ENCODE measurements at places on chromosomes 4 and X. TPM values are rescaled to one million over a fixed set of nuclear protein-coding genes. Genes with fewer than 3 reads are reported as not detected.
A peak's percentile ranks its signal among the peaks of the same experiment; 100 is the strongest.

MCF2 gene
- 0.15 TPM for polyA plus RNA-seq

MMRN1 gene
- polyA plus RNA-seq = not detected

THAP9 gene
- polyA plus RNA-seq = 1.6 TPM

CXCL8 gene
- 5.3 TPM for polyA plus RNA-seq

UGT2B15 gene
- polyA plus RNA-seq = not detected

TFDP3 gene
- not detected for polyA plus RNA-seq

GABRE gene
- polyA plus RNA-seq = 9.1 TPM

KCNE5 gene
- 0.27 TPM for polyA plus RNA-seq

XK gene
- polyA plus RNA-seq = 0.26 TPM

PDZD4 gene
- 0.23 TPM for polyA plus RNA-seq

HTRA3 gene
- polyA plus RNA-seq = not detected

SASH3 gene
- polyA plus RNA-seq = not detected

DNA sequence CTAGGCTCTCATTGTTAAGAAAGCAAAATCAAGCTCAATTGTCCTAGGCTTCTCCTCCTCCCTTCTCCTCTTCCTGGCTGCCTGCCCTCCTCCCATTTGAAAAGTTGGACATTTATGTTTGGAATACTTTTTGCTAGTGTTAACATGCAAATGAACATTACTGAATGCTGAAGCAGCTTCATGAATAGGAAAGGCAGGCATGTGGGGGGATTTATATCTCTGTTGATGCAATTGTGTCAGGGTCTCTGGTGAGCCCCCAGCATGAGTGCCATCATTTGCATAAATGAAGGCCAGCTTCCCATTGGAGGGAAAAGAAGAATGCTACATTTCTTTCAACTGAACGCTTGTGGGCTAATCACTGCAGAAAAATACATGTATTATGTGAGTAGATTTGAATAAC lies 160.1 kb upstream of the NDST3 start:
- no peak for DNase-seq

GRCh38 chr4:100789991-100790390 lies 272.2 kb upstream of the EMCN start:
- DNase-seq = no peak

DNA sequence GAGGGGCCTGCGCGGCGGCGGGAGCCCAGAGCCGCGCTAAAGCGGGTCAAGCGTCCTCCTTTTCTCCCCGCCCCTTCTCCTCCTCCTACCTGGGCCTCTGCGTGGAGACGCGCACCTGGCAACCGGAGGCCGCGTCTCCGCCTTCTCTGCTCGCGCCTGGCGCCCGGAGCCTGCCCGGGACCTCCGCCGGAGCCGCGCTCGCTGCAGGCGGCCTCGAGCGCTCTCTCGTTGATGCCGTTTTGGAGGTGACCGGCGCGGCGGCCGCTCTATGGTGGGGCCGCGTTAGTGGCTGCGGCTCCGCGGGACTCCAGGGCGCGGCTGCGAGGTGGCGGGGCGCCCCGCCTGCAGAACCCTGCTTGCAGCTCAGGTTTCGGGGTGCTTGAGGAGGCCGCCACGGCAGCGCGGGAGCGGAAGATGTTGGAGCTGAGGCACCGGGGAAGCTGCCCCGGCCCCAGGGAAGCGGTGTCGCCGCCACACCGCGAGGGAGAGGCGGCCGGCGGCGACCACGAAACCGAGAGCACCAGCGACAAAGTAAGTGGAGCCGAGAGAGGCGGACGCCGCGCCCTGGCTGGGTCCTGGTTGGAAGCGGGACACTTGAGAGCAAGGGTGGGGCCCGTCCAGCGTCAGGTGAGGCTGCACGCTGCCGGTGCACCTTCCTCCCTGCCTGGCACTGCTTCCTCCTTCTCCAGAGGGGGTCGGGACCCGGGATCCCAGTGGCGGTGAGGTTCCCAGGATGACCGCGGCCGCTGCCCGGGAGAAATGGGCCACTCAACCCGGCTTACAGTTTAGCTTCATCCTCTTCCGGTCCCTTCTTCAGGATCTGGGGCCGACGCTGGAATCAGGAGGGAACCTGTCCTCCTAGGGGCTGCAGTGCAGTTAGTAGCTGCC lies at the start of gene CDS1:
Gene CDS1, plus strand, starts transcription at position 140 of the 888 bp plus-strand sequence. Its CDS starts 275 bp downstream, at position 415.
- peak; percentile 54 for DNase-seq

DNA sequence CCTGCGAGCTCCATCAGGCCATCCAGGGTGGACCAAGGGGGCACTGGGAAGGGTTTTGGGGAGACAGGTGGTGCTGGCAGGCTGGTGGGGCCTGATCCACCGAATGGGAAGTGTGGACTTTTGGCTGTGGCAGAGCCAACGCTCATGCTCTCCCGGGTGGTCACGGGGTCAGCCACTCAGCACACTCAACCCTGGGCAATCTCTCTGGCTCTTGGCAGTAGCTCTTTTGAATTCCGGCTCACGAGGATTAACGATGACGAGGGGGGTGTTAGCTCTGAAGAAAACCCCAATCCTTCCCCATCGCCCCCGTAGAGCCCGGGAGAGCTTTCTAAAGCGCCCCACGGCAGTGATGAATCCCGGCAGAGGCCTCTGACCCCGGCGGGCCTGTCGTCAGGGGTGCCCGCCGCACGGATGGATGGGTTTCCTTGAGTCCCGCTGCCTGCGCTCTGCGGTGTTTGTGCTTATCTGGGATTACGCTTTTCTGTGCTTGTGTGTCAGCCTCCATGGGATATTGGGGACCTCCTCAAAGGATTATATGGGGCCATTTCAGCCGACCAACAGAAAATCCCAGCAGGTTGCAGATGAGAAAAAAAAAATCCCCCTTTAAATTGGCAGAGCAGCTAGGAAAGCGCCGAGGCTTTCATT lies 156.8 kb upstream of the PSAPL1 start:
- no peak for DNase-seq

DNA sequence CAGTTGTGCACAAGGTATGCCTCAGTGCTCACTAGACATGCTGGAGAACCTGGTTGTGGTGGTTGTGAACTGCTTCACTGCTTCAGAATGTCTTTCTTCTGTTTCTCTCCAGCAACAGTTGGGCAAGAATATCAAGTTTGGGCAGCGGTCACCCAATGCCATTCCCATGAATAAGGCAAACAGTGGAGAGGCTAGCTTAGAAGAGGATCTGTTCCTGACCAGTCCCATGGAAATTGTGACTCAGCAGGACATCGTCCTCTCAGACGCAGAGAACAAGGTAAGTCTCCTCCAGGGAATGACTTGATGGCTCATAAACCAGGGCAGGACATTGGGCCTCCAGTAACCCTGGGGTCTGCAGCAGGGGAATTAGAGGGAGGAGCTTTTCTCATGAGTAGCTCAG lies 79.9 kb downstream of the AASDH start:
- DNase-seq = peak; percentile 83

DNA sequence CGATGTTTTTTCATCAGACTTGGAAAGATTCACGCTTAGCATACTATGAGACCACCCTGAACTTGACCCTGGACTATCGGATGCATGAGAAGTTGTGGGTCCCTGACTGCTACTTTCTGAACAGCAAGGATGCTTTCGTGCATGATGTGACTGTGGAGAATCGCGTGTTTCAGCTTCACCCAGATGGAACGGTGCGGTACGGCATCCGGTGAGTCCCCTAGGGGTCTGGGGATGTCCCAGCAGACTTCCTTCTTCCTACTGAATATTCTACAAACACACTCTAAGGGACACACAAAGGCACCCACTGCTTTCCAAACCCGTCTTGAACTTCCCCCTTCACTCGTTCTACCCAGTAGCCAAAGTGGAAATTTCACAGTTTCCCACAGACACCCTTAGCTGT lies 9.3 kb downstream of the GABRQ start:
- DNase-seq = no peak

GRCh38 chr4:119286377-119287002 lies 35.4 kb downstream of the FABP2 start:
- peak; percentile 34 for DNase-seq

GRCh38 chrX:42128587-42128986 lies 205.2 kb upstream of the CASK start:
- no peak for DNase-seq

- peak; percentile 94 for DNase-seq
Observed at GRCh38 chr4:2935762-2936743, 27.2 kb downstream of the NOP14 start.

DNA sequence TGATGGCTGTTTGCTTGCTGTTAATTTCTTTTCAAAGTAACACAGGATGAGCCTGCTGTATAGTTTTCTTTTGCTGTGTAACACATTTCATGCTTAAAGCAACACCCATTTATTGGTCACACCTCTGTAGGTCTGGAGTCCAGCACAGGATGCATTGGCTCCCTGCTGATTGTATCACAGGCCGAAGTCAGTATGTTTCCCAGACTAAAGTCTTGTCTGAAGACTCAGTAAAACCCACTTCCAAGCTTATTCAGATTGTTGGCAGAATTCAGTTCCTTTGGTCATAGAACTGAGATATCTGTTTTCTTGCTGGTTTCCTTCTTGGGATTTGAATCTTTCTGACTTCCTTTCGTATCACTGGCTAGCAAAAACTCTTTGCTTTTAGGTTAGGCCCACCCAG lies 54.3 kb downstream of the LRP2BP start:
- DNase-seq = no peak

DNA sequence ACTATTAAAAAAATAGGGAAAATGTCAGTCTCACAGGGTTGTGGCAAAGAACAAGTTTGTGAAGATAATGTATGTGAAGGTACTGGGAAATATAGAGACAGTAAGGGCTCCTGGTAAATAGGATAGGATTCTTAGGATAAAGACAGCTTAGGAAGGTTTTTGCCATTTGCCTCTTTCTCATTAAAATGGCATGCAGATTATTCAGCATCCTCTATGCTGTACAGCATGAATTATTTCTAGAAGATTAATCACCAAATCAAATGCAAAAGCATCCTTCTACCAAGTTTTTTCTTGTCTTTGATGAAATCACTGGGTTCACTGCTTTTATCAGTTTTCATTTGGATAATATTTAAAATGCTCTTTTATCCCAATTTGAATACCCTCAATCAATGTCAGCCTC lies 142.8 kb downstream of the NDST3 start:
- no peak for DNase-seq

DNA sequence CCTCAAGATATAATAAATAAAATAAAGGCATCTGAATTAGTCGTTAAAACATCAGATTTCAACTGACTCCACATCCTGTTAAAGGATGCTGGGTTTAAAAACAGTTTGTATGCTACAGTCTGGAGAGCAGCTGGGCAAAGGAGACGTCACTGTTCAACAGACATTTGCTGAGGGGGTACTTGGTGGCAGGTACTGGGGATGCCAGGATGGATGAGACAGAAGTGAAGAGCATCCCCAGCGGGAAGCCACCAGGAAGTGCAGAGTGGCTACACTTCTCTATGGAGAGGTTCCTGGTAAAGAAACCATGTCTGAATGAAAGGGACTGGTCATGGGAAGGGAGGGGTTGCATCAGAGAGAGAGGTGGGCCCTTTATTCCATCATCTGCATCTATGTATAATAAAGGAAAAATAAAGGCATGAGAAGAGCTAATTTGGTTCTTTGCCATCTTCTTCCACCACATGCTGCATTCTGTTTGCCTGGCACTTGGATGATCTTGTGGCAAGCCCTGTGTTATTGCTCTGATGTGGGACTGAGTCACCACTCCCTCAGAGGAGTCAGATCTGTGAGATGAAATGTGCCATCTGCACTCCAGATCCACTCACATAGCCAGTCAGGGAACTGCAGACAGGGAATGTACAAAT lies 145.0 kb downstream of the SOWAHB start:
- DNase-seq = peak; percentile 94

DNA sequence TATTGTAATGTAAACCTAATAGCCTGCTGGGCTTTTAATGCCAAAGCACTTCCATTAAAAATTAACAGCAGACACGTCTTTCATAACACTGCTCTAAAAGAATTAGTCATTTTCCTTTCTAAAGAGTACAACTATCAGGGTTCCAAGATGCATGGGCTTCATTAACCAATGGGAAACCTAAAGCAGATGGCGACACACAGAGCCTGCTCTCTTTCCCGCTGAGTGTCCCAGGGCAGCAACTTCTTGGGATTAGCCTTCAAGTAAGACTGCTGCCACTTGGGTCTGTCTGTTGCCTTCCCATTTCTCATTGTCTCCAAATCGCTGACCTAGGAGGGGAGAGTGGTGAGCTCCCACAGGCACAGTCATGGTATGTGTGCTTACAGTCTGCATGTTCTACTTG lies 14.0 kb upstream of the PHKA2 start:
- DNase-seq = no peak

DNA sequence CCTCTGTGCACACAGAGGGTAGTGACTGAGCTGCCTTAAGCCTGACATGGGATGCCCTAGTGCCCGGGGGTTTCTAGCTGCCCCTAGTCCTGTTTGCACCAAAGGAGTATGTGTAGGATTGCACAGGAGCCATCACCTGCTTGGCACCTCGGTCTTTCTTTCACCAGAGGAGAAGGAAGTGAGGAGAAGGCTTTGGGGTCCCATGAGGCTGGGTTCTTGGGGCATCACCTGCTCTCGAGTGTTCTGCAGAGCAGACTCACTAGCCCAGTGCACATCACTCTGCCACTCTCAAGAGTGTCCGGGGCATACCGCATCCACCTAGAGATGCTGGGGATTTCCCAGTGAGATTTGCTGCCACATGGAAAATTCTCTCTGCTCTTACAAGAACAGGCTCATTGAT lies 40.5 kb upstream of the GPR78 start:
- DNase-seq = no peak

- DNase-seq = no peak
Observed at GRCh38 chr4:8341691-8342090, 72.1 kb downstream of the HTRA3 start.

GRCh38 chrX:52865343-52865998 lies 2.4 kb downstream of the XAGE3 start:
- no peak for DNase-seq

GRCh38 chrX:100864657-100865391 lies 9.3 kb downstream of the NOX1 start:
- DNase-seq = peak; percentile 49

DNA sequence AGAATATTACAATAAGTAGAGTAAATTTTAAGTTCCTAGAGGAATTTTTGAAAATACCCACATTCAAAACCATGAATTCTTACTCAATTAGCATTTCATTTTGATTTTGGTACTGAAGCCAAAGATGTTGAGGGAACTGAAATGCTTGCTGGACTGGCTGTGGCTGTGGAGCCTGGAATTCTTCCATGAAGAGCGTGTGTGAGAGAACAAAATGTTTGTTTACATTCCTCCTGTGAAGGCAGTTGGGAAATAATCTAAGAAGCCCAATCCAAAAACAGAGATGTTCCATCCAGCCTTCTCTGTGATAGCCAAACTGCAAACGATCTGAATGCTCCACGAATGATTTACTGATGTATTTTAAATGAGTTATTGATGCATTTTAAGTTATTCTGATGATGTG lies 3.8 kb upstream of the ADH1B start:
- DNase-seq = no peak

DNA sequence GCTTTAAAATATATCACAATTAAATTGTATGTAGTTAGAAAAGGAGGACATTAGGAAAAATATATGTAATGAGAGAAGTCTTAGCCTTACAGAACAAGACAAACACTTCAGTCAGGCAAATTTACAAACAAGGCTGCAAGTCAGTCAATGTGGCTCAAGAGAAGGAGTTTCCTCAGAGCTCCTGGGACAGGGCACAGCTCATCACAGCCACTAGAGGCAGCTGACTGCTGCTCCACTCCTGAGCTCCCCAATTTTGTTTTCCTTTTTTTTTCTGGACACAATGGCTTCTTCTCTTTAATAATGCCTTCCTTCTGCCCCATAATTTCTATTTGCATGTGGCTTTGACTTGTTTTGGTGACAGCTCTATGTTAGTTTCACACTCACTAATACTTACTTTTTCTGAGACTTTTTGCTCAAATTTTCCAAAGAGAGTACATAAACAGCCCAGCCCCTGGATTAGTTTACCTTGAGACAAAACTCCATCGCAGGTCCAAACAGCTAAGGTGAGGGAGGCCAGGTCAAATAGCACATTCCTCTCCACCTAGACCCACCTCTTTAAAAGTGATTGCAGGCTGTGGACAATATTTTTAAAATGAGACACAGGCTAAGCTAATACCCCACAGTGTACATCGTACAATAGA lies 850.4 kb upstream of the FRG1 start:
- peak; percentile 15 for DNase-seq

All from mammary epithelial cell (primary cell).